H9 (cell line): ENCODE measurements at places on chromosomes 11 and 22. TPM values are rescaled to one million over a fixed set of nuclear protein-coding genes. Genes with fewer than 3 reads are reported as not detected.

Gene JHY
- 0.50 and 0.79 TPM in 2 replicates for total RNA-seq

Gene SPTY2D1
- total RNA-seq = 15.9 and 16.8 TPM in 2 replicates

Gene KCNK7
- total RNA-seq = 1.8 and 2.8 TPM in 2 replicates

Gene ANGPTL5
- total RNA-seq = not detected in 2 replicates
